Osteocyte (in vitro differentiated cells): ENCODE measurements at places on chromosomes 7 and 10. TPM values are rescaled to one million over a fixed set of nuclear protein-coding genes. Genes with fewer than 3 reads are reported as not detected.

DNA sequence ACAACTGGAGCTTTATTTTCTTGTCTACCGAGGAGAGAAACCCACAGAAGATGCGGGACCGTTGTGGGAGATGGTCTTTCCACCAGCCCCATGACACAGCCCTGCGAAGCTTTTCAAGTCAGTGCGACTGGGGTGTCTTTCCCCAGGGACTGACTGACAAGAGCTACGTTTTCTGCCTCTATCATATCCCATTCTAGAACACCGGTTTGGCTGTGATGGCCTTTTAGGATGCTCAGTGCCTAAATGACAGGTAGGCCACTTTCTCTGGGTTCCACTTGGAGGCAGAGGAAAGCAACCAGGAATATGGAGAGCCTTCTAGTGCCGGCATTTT is 16.9 kb downstream of the SLC13A4 start:
- no peak overlapping the region for H3K27ac ChIP-seq
- DNase-seq: no peak
- H3K36me3 ChIP-seq: no peaks in the 10 kb centered on the region
- H3K4me1 ChIP-seq: peaks cover 20% of the 10 kb centered on the region

DNA sequence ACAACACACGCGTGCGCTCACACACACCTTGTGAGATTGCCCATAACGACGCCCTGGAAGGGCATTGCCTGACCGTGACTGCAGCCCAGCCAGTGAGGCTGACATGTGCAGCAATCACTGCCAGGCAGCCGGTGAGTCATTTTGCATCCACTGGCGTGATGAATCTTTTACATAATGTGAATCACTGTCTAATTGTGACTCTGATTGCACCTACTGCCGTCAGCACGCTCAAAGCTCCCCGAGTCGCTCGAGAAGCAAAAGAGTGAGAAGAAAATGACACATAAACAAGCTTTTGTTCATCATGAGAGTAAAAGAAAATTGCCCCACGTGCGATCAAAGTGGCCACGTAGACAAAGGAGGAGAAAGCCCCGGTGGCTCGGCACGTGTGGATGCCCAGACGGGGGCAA is 117.4 kb upstream of the PFKP start:
- no peaks in the 10 kb centered on the region for H3K4me1 ChIP-seq
- H3K4me3 ChIP-seq: no peak overlapping the region
- no peaks in the 10 kb centered on the region for H3K36me3 ChIP-seq
- no peak for DNase-seq
- H3K27ac ChIP-seq: no peak overlapping the region

DNA sequence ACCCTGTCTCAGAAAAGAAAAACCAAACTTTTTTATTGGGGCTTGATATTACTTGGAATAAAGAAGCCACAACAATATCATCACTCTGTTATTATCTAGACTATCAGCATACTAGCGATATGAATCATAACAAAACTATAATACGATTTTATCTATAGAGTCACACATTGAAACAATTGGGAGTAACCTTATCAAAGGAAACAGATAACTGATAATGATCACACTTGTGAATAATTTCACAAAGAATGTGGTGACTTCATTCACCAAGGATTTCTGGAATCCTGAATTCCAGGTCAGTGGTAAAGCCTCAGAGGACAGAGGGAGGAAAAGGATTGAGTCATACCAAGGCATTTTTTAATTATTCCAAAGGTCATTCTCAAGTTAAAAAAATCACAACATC is 32.1 kb upstream of the NMT2 start:
- H3K4me3 ChIP-seq: no peak overlapping the region
- peaks cover 1% of the 10 kb centered on the region for H3K36me3 ChIP-seq
- DNase-seq: no peak

DNA sequence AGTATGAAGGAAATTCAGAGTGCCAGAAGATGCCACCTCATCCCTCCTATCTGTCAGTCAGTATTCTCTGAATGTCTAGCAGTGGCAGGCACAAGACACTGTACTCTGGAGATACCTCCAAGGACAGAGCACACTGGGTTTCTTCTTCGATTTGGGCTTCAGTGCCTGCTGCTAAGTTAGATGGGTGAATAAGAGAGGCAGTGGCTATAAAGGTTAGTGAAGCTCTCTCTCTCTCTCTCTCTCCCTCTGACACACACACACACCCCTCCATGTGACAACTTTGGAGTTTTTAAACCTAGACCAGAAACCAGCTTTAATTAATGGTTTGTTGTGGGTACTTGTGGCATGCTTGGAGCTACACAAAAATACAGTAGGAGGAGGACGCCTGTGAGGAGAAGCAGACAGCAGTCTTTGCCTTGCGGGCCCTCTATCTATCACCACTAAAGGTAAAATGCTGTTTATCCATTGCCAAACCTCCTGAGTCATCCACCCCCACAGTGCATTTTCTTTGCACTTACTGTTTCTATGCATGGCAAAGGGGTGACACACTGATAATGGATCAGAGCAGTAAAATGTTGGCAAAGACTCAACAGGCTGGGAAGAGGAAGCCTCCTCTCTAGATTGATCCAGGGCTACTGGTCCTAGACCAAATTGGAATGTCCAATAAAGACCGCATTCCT is 102.5 kb downstream of the TRIL start:
- H3K27me3 ChIP-seq: peaks cover 28% of the 10 kb centered on the region
- no peak for DNase-seq
- peaks cover 16% of the 10 kb centered on the region for H3K4me1 ChIP-seq
- H3K27ac ChIP-seq: no peak overlapping the region
- H3K36me3 ChIP-seq: no peaks in the 10 kb centered on the region
- H3K4me3 ChIP-seq: no peak overlapping the region

The SEC61G gene
- 113 and 120 TPM in 2 replicates for total RNA-seq
